Central memory CD4-positive, alpha-beta T cell (primary cell): ENCODE measurements at places on chromosomes 5 and 9.
A peak's percentile ranks its signal among the peaks of the same experiment; 100 is the strongest.

DNA sequence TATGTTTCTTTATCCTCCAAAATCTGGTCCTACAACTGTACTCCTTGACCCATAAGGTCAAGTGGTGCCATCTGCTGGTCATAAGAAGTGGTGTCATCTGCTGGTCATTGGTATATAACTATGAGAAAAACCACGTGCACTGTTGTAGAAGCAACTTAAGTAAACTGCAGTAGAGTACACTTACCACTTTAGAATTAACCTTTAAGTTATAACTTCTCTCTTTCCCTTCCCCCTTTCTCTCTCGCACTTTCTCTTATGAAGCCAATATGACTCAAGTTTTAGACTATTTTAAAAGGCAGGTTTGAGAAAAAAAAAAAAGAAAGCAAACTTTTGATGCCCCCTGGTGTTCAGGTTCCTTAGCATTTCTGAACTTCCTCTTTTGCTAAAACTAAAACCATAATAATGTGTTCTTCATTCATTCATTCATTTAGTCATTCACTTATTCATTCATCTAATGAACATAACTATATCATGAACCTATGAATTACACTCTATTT lies 12.8 kb upstream of the MTAP start:
- peak; percentile 69 for DNase-seq

DNA sequence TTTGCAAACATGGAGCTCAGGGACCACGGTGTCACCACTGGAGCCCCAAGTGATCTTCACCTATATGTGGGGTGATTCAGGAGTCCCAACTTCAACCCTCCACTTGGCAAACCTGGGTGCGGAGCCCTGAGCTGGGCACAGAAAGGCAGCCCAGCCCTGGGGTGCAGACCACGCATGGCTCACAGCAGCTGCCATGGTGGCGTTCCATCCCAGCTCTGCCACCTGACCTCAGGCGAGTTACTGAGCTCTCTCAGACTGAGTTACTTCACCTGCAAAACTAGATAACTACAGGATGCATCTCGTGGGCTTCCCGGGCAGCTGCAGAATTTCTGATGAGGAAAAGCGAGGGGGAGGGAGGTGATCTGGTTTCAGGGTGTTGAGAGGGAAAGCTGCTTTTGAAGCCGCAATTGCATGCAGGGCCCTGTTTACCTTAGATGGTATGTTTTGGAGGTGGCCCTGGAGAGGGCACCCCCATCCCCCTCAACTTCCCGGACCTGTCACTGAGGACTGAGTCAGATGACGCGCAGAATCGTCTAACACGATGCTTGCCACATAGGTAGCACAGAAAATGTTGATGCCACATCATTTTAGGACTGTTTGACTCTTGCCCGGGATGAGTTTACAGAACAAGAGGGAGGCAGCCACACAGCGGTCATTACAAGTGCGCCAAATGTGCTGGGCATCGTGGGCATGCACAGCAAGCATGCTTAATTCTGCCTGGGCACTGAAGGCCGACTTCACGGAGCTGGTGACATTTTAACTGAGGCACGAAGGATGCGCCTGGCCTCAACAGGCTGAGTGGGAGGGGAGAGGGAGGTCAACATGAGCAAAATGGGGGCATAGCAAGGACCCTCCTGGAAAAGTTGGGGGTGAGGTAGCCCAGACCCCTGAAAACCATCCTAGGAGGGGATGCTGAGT lies 154.6 kb downstream of the COL23A1 start:
- DNase-seq = no peak

DNA sequence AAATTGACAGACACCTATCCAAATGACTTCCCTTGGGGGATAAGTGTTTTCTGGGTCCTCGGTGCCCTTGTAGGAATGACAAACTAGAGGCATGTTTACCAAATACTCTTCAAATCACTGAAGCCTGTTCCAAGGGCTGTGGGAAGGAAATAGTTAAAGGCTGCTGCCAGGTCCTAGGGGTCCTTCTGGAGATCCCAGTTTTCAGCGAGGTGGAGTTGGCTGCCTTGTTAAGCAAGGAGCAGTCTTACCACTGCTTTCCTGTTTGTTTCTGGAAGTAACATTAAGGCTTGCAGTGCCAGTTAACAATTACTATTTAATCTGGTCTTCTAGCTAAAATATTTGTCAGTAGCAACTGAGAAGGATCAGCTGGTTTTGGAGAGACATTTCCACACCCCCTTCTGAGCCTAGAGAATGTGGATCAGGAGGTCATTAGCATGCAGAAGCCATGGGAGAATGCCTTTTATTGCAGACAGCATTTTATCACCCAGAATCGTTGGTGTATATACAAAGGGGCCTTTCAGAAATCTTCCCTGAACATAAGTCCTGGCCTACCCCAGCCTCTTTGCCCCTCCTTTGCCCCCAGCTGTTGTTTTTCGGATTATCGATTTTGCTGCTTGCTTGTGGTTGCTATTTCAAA lies 238.8 kb downstream of the DMAC1 start:
- DNase-seq = no peak

GRCh38 chr9:110143485-110143884 lies 64.5 kb downstream of the C9orf152 start:
- no peak for DNase-seq

- DNase-seq = no peak
Observed at GRCh38 chr5:66406761-66407336, 189.3 kb upstream of the MAST4 start.

GRCh38 chr9:83536332-83536731 lies 1.9 kb downstream of the FRMD3 start:
- no peak for DNase-seq

GRCh38 chr5:9337928-9338595 lies 207.8 kb downstream of the SEMA5A start:
- no peak for DNase-seq

- DNase-seq = no peak
Observed at GRCh38 chr5:149424371-149425315, 45.6 kb upstream of the IL17B start.

- DNase-seq = peak; percentile 87
Observed at GRCh38 chr9:92325269-92325990, at the start of the genes CENPP and NOL8. CENPP (plus strand) TSS chr9:92325953. NOL8 (minus strand) TSS chr9:92325350; CDS start chr9:92324161, 1,189 bp downstream.

GRCh38 chr9:127755061-127756060 lies 20.3 kb upstream of the TOR2A start:
- no peak for DNase-seq

DNA sequence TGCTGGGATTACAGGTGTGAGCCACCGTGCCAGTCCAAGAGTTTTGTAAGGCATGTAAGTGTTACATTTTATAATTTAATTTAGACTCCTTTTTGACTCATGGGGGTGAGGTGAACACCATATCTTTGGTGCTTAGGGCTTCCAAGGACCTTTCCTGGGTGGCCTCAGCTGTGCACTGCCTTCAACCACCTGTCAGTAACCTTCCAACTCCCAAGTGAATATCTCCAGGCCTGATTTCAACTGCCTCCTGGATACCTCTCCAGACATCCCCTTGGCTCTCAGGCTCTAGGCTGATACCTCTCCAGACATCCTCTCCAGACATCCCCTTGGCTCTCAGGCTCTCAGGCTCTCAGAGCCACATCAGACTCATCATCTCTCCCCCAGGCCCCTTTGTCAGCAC lies 30.9 kb upstream of the TTLL11 start:
- DNase-seq = no peak

- peak; percentile 7 for DNase-seq
Observed at GRCh38 chr5:110086658-110087388, 397.1 kb downstream of the MAN2A1 start.

GRCh38 chr5:55903121-55903701 lies 52.1 kb downstream of the IL31RA start:
- DNase-seq = peak; percentile 54

- DNase-seq = no peak
Observed at GRCh38 chr9:126436545-126437267, 110.1 kb downstream of the MVB12B start.

GRCh38 chr5:81233080-81233634 lies at the start of gene CKMT2:
CKMT2 (plus strand) TSS chr5:81233322; CDS start chr5:81251133, 17,811 bp downstream.
- no peak for DNase-seq

DNA sequence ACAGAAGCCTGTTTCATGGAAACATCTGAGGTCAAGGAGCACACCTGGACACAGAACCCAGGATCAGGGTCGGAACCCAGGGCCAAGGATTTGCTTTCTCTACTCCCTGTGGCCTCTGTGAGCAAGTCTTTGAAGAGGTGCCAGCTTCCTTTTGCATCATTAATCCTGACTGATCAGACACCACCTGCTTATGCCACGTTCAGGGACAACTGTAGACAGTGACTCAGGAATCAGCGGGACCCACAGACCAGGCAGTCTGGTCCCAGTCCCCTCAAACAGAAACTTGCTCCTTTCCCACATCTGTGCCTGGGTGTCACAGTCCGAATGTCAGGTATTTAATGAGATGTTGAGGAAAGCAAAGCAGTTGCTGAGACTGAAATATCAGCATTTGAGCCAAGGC lies 154.8 kb downstream of the SGCD start:
- no peak for DNase-seq

GRCh38 chr5:157222506-157223230 lies 42.0 kb downstream of the ITK start:
- DNase-seq = peak; percentile 72

DNA sequence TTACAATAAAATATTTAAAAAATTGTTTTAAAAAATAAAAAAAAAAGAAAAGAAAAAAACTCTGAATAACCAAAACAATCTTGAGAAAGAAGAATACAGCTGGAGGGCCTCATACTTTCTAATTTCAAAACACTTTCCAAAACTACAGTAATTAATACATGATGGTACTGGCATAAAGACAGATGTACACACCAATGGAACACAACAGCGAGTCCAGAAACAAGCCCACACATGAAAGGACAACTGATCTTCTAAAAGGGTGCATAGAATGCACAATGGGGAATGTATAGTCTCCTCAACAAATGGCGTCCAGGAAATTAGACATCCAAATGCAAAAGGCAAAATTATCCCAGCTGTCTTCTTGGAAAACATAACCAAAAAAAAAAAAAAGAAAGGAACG lies 99.6 kb downstream of the LURAP1L start:
- no peak for DNase-seq

DNA sequence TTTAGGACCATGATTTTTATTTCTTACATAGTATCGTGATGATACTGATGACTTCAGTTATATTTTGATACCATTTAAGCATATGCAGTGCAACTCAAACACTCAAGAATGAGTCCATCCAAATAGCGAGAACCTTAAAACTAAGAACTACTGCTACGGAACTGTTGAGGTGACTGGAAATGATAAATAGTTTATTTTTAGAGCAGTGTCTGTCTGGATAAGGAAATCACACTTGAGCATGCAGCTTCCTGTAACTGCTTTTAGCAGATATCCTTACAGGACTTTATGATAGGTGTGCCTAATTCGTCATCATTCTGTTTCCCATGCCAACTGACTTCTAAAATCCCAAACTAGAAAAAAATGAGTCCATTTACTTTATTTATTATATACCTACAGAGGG lies 85.5 kb downstream of the ADGRV1 start:
- no peak for DNase-seq

DNA sequence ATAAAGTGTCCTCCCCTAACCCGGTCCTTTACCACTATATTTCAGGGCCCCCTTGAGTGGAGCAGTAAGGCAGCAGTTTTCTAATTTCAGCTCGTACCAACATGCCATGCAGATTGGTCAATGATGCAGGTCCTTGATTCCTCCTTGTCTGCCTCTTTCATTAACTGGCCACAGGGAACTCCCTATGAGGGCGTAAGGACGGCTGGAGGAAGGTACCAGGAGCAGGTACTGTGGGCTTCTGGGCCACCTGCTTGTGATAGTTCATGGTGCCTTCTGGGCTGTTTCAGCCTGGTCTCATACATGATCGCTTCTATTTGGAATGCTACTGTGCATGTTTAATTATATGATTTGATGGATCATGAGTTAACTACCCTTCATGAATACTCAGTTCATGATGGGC lies 9.4 kb upstream of the ZFR start:
- DNase-seq = no peak

GRCh38 chr9:99181621-99182020 lies 40.1 kb downstream of the ALG2 start:
- DNase-seq = no peak

DNA sequence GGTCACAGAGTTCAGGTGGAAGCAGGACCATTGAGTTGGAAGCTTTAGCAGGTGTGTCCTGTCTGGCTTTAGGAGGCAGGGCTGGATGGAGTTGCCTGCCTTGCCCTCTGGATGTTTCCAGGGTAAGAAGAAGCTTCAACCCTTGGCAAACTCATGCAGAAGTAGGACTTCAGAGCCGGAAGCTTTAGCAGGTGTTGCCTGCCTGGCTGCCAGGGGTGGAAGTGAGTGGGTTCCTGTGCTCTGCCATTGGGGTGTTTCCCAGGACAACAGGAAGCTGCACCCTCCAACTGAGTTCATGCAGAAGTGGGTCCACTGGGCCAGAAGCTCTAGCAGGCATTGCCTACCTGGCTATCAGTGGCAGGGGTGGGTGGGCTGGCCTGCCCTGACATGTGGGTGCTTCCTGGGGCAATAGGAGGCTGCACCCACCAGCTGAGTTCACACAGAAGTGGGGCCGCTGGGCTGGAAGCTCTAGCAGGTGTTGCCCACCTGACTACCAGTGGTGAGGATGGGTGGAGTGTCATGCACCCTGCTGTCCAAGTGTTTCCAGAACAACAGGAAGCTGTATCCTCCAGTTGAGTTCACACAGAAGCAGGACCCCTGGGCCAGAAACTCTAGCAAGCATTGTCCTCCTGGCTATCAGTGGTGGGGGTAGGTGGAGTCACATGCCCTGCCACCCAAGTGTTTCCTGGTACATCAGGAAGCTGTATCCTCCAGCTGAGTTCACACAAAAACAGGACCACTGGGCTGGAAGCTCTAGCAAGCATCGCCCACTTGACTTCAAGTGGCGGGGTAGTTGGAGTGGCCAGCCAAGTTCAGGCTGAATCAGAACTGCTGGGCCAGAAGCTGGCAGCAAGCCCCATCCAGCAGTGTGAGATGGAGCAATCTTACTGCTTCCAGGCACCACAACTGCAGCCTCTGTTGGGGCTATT lies 24.6 kb downstream of the LOX start:
- no peak for DNase-seq

DNA sequence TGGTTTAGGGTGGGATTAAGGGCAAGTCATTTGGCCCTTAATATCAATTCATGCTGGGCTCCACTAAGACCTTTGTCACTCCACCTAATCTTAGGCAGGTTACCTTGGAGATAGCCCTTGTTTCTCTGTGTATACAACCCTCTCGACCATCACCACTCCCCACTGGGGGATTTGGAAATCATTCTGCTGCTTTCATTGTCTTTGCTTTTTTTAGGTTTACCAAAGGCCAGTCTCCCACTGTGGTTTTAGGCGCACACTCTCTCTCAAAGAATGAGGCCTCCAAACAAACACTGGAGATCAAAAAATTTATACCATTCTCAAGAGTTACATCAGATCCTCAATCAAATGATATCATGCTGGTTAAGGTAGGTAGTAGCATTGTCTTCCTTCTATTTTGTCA lies 6.2 kb downstream of the GZMK start:
- DNase-seq = no peak

DNA sequence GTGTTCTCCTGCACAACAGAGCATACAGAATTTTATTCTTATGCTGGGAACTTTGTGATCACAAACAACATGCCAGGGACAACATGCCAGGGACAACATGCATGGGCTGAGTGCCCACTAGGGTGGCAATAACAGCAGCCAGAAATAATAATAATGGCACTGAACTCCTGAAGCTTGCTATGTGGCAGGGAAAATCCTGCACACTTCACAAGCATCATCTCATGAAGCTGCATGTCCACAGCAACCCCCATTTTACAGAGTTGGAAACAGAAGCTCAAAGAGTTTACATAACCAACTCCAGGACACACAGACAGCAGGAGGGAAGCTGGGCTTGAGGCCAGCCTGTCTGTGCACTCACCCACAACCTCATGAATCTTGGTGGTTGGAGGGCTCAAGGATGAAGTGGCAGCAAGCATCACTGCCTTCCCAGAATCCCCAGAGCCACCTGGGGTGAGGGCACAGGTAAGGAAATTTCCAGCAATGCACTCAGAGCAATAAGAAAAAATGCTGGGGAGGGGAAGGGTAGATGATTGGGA lies 111.4 kb downstream of the GABBR2 start:
- DNase-seq = no peak
